ENCODE measurements at places on chromosomes 6 and 20. TPM values are rescaled to one million over a fixed set of nuclear protein-coding genes. Genes with fewer than 3 reads are reported as not detected.

Gene VWA7
- total RNA-seq, result 0.68 TPM

Gene BNIP5
- total RNA-seq, result not detected

Gene CTAGE9
- 0.73 TPM for total RNA-seq

Gene IL22RA2
- total RNA-seq, result not detected

Gene FOXA2
- total RNA-seq, result 0.34 TPM

Gene HDAC2
- total RNA-seq, result 163 TPM

Gene OR2B6
- not detected for total RNA-seq

Gene HLA-G
- not detected for total RNA-seq

Gene RSPH3
- total RNA-seq, result 5.1 TPM

Gene SPATS1
- total RNA-seq, result 0.39 TPM

Gene SLC22A7
- total RNA-seq, result not detected

Gene VIP
- not detected for total RNA-seq

Gene GSTA3
- not detected for total RNA-seq

Gene PLAGL1
- 14.3 TPM for total RNA-seq

Gene TGIF2
- 26.2 TPM for total RNA-seq
